ENCODE measurements at places on chromosomes 3 and 15.

GRCh38 chr3:13652728-13653127 lies 103.8 kb downstream of the FBLN2 start:
- no peak for DNase-seq

- DNase-seq, result peak; percentile 12
These were observed 316.2 kb downstream of the PTPRG start for GRCh38 chr3:61877359-61878138.

- no peak for DNase-seq
These were observed 283.3 kb upstream of the TPRG1 start for GRCh38 chr3:188888321-188889053.

GRCh38 chr3:127962937-127963336 lies 47.9 kb downstream of the KBTBD12 start:
- no peak for DNase-seq

DNA sequence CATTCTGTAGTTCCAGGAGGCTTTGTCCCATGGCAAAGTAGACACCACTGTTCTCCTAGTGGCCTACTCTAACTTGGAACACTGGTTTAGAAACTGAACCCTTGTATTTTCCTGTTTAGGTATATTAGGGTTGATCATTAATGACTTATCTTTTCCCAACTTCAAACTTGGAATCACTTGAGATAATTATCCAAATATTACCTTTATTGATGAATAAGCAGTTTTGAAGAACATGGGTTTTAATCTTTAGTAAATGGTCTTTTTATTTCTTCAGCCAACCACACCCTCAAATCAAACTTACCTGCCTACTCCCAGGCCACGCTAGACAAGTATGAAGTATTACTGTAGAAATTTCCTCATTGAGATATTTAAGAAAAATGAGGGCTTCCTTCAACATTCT lies 6.5 kb upstream of the P3H2 start:
- DNase-seq, result no peak

DNA sequence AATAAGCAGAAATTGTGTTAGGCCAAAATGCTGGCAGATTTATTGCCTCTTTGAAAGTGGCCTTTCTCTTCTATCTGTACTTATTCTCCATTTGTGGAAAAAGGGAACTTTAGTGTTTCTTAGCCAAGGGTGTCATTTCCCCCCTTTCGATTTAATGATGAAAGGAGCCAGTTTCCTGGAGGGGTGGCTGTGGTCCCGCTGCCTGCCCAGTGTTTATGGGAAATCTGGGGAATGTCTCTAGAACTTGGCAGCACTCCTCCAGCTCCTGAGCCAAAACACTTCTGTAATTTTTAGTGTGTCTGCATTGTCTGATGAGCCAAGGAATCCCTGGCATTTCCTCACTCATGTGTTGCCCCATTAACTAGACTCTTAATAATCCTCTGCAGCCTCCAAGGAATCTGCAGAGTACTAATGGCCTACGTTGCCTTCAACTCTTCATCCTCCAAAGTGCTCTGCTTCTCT lies 448.8 kb downstream of the GRM7 start:
- DNase-seq, result no peak

DNA sequence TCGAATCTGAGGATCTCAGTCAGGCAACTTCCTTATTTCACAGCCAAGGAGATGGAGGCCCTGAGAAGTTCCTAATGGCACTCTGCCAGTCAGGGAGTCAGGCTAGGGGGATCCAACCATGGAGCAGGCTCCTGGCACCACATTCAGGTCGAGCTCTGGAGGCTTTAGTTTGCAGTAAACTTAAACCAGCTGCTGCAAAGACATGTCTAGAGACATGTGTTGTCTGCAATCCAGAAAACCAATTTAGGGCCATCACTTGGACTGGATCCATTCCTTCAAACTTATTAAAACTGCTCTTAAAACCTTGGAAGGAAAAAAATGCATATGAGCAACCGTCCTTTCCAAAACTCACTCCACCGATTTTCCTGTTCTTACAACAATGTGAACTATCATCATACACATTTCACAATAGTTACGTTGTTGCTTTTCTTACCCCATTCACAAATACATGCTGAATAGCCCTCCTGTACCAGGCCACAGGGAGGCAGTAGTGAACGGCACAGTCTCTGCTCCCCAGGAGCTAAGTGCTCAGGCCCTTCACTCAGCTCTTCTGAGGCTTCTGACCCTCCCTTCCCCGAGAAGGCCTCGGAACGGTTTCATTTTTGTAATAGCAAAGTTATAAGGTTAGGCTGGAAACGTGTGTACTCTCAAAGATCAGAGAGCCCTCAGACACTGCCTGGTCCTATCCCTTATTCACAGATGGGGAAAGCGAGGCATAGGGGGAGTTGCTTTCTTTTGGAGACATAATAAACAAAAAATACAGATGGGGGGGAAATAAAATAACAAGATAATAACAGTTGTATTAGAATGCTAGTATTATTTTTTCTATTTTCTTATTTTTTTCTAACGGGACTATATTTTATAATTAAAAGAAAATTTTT lies 20.1 kb downstream of the RFT1 start:
- DNase-seq, result no peak

DNA sequence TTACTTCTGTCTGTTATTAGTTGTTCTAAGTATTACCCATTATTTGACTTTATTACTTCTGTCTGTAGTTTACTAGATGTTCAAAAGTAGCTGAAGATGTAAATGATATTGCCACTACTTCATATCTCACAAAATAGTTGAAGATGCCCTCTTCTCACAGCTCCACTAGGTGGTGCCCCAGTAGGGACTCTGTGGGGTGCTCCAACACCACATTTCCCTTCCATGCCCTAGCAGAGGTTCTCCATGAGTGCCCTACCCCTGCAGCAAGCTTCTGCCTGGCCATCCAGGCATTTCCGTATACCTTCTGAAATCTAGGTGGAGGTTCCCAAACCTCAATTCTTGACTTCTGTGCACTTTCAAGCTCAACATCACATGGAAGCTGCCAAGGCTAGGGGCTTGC lies 80.8 kb downstream of the KCNH8 start:
- DNase-seq, result no peak

DNA sequence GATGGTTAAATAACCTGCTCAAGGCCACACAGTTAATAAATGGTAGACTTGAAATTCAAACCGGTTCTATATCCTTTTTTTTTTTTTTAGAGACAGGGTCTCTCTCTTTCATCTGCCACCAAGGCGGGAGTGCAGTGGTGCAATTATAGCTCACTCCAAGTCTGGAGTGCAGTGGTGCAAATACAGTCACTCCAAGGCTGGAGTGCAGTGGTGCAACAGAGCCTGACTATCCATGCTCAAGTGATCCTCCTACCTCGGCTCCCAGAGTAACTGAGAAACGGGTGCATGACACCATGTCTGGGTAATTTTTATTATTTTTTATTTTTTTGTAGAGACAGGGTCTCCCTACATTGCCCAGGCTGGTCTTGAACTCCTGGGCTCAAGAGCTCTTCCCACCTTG lies 23.4 kb downstream of the DPP8 start:
- no peak for DNase-seq

GRCh38 chr15:91776104-91776503 lies 77.4 kb upstream of the SLCO3A1 start:
- no peak for DNase-seq

DNA sequence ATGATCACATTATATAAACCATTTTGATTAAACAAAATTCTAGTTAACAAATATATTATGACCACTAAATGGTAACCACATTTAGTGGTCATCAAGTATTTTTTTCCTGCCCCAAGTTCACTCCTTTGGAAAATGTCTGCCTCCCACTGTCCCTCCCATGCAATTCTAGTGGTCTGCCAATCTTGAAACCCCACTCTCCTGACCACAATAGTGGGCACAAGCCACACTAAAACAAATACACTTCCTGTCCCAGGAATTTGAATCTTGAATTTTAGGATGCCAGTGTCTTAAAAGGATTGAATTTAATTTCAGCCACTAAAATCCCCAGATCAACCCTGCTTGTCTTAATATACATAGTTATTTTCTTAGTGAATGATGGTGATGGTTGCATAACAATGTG lies 14.0 kb upstream of the GPR156 start:
- DNase-seq, result no peak

- DNase-seq, result no peak
These were observed 37.6 kb downstream of the TRA2B start for GRCh38 chr3:185900228-185900627.

DNA sequence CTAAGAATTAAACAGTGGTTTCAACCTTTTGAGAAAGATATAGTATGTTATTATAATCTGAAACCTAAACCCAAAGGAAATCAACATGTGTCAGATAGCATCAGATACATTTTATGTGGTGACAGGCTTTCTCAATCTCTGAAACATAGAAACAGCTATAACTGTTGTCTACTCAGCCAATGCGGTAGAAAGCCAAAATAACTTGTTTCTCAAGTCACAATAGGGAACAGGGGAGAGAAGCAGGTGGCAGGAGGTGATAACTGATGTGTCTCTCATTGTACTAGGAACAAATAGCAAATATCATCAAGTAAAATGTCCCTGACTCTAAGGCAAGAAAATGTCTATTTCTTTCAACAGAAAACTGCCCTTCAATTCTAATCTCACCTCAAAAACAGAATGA lies 38.6 kb downstream of the DENND6A start:
- DNase-seq, result no peak

DNA sequence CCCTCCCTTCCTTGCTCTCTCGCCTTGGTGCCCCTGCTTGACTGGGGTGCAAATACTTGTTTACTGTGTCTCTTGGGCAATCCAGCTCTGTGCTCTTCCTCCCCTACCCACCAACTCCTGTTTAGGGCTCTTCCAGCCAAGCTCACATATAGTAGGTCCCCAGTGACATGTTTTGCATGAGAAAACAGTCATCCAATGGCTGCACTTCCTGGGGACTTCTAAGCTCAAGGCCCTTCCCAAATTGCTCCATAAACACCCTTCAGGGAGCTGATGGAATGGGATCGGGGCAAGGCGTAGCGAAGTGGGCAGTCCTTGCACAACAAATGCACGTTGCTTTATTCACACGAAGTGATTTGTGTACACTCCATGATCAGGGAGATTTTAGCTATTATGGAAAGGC lies 9.4 kb upstream of the COPG1 start:
- DNase-seq, result no peak

DNA sequence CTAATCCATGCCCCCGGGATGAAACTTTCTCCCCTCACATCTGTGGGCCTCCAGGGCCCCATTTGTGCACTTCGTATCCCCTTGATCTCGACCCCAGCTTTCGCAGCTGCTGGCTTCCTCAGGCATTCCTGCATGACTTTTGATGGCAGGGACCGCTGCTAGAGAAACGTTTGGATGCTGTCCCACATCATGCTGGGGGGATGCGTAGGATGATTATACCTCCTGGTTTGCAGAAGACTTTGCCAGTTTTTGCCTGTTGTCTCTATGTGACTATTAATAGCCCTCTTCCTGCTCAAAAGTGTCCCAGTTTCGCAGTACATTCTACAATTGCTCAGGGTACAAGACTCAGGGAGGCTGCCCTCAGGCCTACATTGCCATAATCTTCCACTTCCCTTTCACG lies 10.4 kb upstream of the KCNAB1 start:
- DNase-seq, result no peak

- no peak for DNase-seq
These were observed 731.6 kb downstream of the GBE1 start for GRCh38 chr3:81029861-81030260.

- DNase-seq, result no peak
These were observed 570.6 kb upstream of the ROBO1 start for GRCh38 chr3:80338366-80338765.

DNA sequence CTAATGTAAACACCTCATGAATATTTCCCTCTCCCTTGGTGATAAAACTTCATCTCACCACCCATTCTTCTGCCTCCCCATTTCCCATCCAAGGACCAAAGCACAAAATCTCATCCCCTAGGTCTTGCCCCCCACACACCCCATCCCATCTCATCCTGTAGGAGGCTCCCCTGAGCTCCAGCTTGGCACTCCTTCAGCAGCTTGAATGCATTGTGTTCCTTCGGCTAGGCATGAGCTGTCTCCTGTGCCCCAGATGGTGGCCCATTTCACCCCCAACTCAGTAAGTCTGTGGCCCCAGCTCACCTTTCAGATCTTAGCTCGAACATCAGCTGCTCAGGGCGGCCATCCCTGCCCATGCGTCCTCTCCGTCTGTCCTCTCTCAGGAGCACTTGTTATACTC lies 203.6 kb upstream of the NR2F2 start:
- no peak for DNase-seq

DNA sequence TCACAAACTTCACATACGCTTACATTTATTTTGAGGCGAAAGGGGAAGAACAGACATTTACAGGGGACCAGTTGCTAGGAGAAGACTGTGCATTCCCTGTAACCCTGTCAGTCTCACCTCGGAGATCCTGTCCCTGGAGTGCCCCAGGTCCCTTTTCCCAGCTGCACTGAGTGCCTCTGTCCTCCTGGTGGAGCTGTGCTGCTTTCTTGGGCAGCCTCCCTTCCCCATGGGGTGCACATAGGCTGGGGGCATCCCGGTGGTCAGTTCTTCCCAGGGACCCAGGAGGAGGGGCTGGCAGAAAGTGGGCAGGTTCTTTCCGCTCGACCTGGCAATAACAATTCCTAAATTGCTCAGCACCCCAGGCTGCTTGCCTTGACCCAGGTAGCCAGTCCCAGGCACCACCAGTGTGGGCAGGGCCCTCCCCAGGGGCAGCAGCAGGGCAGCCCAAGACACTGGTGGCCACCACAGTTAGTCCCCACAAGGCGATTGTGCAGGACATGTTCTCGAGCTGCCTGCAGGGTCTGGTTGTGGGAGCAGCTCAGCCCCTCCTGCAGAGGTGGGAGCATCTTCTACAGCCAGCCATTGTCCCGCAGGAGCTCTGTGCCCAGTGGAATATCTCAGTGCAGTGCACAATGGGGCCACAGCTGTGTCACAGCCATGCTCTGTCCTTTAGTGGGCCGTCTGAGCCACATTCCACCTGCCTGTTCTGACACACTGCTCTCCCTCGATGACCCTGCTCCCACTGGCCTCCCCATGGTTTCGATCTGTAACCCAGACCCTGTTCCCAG lies 36.3 kb downstream of the APBA2 start:
- no peak for DNase-seq

DNA sequence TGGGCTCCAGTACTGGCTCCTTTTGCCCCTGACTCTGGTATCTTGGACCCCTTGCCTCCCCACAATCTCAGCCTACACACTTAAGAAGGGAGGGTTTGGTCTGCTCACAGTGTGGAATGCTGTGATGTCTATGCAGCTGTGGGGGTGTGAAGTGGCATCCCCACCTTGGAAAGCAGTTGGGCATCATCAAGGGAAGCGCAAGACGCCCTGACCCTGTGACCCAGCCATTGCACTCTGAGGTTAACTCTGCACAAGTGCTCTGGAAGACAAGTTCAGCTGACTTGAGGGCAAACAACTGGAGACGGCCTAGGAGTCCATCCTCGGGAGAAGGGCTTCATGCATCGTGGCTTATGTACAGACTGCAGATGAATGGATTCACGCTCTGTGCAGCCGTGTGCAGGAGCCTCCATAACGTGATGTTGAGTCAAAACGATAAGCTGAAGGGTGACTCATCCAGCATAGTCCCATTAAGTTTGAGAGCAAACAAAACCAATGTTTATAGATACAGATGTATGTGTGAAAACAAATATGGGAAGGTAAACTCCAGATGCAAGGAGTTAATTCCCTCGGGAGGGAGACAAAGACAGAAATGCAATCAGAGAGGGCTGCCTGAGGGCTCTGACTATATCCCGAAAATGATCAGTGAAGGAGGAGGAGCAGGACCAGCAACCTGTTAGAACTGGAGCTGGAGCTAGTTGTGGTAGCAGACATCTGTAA lies 86.8 kb downstream of the LSM3 start:
- DNase-seq, result peak; percentile 6
